ENCODE measurements at places on chromosomes 4 and X.

DNA sequence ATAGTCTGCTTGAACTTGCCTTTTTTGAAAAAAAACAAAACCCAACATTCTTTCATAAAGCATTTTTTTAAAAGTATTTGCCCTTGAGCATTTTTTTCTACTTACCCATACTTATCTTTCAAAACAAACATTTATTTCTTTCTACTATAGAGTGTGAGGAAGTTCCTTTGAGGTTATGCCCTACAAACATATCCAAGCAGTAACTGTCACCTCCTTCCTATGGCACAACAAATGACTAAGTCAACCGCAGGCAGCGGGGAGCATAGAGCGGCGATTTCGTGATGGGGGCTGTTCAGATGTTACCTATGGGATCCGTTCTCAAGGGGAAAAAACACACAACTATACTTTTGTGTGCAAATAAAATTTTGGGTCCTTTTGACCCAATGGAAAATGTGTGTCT lies 19.4 kb downstream of the SPRY1 start:
- no peak for DNase-seq

GRCh38 chrX:31279359-31279758 lies 207.5 kb upstream of the FTHL17 start:
- no peak for DNase-seq

DNA sequence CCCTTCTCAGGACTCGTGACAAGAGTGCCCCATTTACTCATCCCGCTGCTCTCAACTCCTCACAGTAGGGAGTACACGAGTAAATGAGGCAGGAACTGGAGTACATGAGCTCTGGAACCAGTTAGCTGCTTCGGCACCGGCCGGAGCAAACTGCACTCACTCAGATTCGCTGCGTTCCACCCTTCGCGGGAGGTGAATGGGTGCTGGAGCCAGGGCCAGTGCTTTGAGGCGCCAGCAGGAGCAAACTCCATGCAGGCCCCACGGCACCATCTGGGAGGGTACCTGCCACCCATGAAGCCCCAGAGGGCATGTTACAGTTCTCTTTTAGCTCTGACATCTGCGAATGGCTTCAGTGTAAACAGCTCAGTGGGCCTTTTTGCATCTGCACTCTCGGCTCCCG lies 315.5 kb upstream of the GK2 start:
- DNase-seq, result no peak

GRCh38 chrX:107324493-107325310 lies 118.3 kb downstream of the DNAAF6 start:
- DNase-seq, result peak; percentile 65

- DNase-seq, result no peak
These were observed 987 bp downstream of the FREM3 start for GRCh38 chr4:143699331-143700045.

DNA sequence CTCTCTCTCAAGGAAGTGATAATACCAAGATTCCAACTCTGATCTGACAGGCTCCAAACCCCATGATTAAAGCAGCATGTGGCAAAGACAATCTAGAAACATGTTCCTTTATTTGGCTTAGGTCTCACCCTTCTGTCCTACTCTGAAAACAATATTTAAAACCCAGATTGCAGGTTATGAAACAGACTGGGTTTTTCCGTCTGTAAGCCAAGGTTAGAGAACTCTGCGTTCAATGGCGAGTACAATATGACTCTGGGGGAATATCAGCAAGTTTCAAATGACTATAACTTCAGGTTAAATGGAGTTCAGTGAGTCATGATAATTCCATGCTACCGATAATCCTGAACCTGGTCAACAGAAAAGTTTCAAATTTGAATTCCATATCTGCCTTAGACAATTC lies 50.8 kb downstream of the ANAPC10 start:
- no peak for DNase-seq

GRCh38 chrX:130848763-130849162 lies 54.2 kb downstream of the ENOX2 start:
- no peak for DNase-seq

- no peak for DNase-seq
These were observed 97.4 kb downstream of the RASL11B start for GRCh38 chr4:52959541-52959940.

GRCh38 chrX:131595120-131595519 lies 51.2 kb downstream of the OR13H1 start:
- DNase-seq, result no peak

GRCh38 chrX:40010550-40011321 lies 87.0 kb downstream of the BCOR start:
- DNase-seq, result no peak

DNA sequence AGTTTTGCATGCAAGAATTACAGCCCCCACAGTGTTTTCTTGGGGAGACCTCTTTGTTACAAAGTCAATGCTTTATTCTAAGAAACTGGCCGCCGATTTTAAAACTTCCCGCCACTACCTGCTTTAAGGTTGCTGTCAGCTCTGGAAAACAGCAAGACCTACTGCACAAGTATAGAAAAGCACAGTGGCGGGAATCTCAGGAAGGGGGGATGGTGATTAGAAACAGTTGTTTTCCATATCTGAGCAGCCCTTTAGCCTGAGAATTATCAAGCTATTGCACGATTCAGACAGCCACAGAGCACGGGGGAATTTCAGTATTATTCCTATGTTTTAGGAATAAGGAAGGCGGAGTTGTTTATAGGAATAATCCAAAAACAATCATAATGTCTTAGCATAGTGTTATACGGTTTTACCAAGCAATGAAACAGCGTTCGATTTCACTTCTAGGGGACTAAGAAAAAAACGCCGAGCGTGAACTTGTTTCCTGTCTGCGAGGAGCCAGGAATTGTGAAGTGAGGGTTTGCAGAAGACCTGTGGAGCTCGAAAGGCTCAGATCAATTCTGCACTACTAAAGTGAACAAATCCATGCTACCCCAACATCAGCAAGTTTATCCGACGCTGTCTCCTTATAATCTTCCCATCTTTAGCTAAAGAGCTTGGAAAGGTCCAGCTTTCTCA lies 81.3 kb downstream of the HMGN5 start:
- no peak for DNase-seq

DNA sequence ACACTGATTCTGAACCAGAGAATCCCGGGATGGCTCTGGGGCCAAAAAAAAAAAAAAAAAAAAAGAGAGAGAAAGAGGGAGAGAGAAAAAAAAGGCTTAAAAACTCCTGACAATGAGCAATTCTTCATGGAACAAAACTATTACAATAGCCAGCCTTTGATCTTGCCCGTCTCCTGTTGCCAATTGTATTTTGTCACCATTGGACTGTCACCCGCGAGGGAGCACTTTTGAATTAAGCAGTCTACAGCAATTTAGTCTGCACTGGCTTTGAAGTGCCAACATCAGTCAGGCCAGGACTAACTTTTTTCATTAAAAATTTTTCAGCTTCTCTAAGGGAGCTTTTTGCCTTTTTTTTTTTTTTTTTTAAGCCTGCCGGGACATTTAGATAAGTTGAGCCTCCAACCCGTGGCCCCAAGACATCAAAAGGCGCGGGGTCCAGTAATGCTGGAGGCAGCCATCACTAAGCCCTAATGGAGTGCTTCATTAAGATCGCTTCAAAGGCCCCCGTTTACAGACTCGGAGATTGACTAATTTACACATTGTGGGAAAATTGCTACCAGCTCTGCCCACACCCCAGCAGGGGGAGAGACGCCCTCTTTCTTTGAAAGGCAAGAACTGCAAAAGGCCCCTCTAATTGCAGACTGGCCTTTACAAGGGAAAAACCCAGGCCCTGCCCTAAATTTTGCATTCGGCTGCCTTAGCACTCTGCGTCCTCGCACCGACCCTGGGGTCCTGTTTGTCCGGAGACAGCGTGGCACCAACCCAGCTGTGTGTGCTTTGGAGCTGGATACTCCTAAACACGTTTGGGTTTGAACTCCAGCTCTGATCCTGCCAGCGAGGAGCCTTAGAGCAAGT lies 98.1 kb upstream of the MSX1 start:
- peak; percentile 37 for DNase-seq

DNA sequence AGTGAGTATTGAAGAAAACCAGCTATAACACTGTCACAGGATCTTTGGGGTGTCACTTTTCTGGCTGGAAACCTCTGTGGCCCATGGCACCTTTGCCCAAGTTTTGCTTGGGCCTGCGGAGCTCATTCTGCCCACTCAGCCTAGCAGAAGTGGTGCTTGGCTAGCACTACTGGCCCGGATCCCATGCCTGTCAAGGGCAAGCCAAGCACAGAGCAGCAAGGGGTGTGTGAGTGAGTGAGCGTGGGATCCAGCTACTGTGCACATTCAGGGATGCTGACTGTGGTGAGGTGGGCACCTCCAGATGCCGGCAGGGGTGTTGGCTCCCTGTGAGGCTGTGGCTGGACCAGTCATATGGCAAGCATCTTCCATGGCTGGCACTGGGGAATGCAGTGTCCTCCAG lies 55.4 kb upstream of the RASGEF1B start:
- DNase-seq, result no peak

GRCh38 chrX:150084496-150085229 lies 146.4 kb upstream of the EOLA2 start:
- DNase-seq, result no peak

- DNase-seq, result no peak
These were observed 125.5 kb downstream of the C4orf51 start for GRCh38 chr4:145805490-145805889.

GRCh38 chrX:144275843-144276242 lies 392.0 kb downstream of the UBE2NL start:
- DNase-seq, result no peak

DNA sequence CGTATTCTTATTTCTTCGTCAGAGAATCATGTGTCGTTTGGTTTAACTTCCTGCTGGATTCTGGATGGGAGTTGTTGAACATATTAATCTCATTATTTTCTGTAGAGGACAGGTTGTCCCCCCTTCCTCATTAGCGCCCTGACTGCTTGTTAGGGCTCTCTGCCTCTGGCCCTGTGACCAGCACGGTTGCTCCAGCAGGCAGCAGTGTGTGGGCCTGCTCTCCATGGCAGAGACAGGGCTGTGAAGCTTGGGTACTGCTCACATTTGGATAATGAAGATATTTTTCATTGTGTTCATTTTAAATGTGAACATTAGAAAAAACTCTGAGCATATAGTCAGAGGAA lies 102.7 kb downstream of the KLHL8 start:
- no peak for DNase-seq

DNA sequence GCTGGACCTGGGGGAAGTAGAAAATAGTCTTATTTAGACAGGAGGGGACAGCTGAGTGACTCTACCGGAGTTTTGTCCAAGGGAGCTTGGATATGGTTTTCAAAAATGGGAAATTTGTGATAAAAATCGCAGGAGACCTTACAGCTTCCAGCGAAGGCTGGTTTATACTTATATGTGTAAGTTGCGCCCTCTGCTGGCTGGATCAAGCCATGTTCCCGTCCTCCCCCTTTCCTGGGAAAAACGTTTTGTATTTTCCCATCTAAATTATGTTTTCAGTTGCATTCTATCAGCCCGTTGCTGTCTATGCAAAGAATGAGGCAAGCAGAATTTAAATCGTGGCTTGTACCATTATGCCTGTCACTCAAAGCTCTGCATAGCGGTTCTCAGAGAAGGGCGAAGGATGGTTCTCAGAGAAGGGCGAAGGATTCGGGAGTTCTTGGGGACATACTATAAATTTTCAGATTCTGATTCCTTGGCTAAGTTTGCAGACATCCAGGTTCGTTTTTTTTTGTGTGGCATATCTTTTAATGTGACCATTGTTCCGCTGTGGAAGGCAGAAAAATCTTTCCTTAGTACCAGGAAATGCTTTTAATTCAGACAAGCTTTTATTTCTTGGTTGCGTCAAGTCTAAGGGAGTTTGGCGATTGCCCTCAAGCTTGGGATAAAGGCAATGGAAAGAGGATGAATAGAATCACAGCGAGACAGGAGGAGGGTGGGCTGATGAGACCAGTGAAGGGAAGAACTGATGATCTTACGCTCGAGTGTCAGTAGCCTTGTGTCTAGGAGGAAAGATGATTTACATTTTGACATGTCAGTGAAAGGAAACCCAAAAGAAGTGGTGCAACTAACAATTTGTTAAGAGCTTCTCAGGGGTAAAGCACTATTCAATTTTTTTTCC lies 128.5 kb upstream of the ARX start:
- DNase-seq, result peak; percentile 56

- DNase-seq, result no peak
These were observed 134.4 kb downstream of the RASL11B start for GRCh38 chr4:52996261-52997131.

DNA sequence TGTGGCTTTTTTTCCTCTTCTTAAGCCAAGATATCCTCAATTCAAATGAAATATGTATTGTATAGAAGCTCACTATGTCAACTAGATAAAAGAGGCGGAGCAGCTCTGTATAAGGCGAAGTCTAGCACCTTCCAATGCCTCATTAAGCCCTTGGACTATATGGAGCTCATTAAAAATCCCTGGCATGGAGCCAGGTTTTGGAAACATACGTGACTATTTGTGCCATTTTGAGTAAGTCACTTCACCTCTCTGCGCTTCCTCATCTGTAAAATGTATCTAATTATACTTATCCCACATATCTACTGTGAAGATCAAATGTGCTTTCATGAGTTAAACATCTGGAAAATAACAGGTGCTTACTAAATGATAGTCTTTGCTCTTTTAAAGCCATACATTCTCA lies 57.2 kb downstream of the YIPF6 start:
- DNase-seq, result no peak

Measured in right forelimb (tissue), 1 donor.